ENCODE measurements at places on chromosomes 7 and 10.
A peak's percentile ranks its signal among the peaks of the same experiment; 100 is the strongest.

- DNase-seq = no peak
Measured at GRCh38 chr10:70306181-70306705, 22.4 kb upstream of the NPFFR1 start.

DNA sequence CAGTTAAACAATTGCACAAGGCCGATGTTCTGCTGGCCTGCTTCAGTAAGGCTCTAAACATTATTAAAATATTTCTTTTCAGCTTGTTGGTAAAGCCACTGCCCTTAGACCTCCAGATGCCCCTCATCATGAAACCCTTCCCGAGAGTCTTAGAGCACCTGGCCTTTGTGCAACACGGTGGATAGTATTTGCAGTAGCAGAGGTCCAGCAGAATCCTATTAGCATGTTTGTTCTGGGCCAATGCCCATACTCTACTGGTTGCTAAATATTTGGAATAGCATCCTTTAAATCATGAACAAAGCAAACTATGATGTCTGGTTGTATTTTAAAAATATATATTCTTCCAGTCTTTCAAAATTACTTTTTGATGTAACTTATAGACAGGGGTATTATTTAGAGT, 584.6 kb downstream of the CNTNAP2 start:
- no peak for DNase-seq

DNA sequence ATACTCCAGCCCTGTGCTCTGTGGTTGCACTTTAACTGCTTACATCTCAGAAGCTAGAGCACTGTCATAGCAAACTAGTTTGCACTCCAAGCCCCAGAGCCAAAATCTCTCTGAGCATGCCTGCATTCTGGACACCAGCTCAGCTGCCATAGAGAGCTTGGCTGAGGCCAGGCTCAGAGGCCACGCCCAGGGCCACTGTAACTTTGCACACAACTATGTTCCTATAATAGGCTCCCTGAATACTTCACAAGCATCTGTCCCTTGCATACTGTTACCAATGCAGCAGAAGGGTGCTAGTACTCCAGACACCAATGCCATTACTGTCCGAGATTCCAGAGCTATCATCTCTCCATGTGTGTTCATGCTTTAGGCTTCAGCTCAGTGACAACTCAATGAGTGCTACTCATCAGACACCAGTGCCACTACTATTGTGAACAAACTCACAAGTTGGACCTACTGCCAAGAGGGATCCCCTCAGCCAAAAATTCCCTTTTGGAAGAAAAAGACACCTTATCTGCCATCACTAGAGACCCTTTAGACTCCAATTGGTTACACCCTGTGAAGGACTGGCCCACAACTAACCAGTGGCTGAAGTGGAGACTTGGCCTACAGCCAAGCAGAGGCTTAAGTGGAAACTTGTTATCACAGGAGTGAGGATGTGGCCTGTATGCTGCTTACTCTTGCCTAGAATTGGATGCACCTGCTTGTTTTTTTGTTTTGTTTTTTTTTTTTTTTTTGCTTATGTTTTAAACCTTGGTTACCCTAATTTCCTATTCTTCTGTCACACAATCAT, 211.6 kb upstream of the MAGI2 start:
- no peak for DNase-seq

- DNase-seq = no peak
Measured at GRCh38 chr10:103154521-103155299, 38.4 kb downstream of the NT5C2 start.

- DNase-seq = peak; percentile 3
Measured at GRCh38 chr7:22672846-22673680, 53.9 kb upstream of the IL6 start.

- DNase-seq = no peak
Measured at GRCh38 chr10:47260505-47261111, 39.4 kb upstream of the GDF10 start.

GRCh38 chr10:114544045-114544659, 113.9 kb downstream of the ABLIM1 start:
- no peak for DNase-seq

DNA sequence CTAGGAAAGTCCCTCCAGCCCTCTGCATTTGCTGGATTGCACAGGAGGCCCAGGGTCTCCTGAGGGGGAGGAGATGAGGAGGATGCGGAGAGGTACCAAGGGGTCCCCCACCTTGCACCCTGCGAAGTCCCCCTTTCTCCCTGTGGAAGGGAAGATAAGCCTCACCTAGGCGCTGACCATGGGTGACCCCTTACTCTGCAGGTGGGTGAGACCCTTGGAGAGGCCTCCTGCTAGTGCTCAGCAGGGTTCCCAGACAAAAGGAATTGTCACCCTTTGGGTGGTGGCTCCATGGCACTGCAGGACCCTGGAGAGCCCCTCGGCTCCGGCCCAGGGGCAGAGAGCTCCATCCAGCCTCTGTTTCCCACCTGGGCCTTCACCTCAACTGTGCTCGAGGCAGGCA, 107.0 kb upstream of the RET start:
- no peak for DNase-seq

DNA sequence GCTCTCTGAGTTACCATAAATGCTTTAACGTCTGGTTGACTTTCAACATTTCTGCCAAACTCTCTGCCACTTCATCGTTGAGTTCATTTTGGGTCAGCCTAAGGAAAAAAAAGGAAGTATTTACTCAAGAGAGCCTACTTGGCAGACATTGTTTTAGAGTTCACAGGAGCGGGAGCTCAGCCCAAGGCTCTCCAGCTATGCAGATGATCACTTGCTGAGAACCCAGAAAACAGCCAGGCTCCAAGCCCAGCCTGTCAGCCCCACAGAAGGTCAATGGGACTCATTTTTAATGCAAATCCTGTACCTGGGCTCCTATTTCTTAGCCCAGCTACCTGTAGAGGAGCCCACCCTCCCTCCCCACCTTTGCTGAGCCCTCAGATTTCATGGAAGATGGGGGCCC, 45.5 kb downstream of the NOD1 start:
- no peak for DNase-seq

Data from spinal cord (tissue), 10 donors.